ENCODE measurements at places on chromosomes 12 and 14.

DNA sequence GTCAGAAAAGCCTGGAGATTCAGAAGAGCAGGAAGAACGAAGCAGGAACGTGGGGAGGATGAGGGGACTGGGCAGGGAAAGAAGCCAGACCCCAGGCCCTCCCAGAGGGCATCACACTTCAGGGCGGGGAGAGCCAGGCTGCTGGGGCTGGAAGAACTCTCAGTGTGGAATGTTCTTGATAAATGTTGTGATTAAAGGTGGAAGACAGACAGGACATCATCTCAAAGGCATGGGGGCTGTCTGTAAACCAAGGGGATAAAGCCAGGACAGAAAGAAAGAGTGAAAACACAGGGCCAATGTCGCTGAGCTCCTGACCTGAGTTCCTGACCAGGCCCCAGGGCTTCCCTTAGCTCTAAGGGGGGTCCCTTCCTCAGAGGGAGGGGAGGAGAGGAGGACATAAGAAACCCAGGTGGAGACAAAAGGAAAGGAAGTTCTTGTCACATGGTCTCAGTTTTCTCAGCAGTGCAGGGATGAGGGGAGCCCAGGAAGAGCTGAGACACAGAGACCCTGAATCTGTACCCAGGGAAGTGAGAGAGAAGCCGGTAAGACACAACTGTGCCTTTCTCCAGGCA is 56.3 kb downstream of the SETD3 start:
- DNase-seq, result no peak

- no peak for DNase-seq
These were observed 619.9 kb downstream of the AACS start for GRCh38 chr12:125684968-125685790.

GRCh38 chr12:64221651-64222008 is 466 bp downstream of the KICS2 start:
- peak; percentile 44 for DNase-seq

DNA sequence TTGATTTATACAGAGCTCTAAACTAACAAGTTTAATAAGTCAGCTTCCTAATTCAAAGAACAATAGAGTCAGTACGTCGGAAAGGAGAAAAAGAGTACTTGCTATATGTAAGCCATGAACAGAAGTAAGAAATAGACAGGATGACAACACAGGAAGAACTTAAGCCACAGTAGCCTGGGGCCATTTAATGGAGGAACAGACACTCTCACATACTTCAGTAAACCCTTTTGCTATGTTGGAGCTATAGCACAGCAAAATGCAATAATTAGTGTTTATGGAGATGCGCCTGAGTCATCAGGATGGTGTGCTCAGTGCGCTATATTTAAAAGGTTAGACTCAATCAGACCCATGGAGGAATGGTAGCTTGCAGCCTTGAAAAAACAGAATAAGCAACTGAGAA is 61.0 kb downstream of the SRGAP1 start:
- DNase-seq, result no peak

GRCh38 chr12:81329085-81329484 is 251.2 kb downstream of the ACSS3 start:
- no peak for DNase-seq

GRCh38 chr12:8951744-8952143 is 2.3 kb upstream of the M6PR start:
- no peak for DNase-seq

- no peak for DNase-seq
These were observed 812.8 kb downstream of the C12orf50 start for GRCh38 chr12:87216436-87216835.

- DNase-seq, result no peak
These were observed 127.6 kb upstream of the TMCC3 start for GRCh38 chr12:94777936-94778335.

Measured in stimulated activated CD4-positive, alpha-beta T cell treated with anti-CD3 and anti-CD28 coated beads, Interleukin-2, amount 100 ng/mL, for 48 hours (primary cell).